ENCODE measurements at places on chromosomes 1 and 21. TPM values are rescaled to one million over a fixed set of nuclear protein-coding genes. Genes with fewer than 3 reads are reported as not detected.

DNA sequence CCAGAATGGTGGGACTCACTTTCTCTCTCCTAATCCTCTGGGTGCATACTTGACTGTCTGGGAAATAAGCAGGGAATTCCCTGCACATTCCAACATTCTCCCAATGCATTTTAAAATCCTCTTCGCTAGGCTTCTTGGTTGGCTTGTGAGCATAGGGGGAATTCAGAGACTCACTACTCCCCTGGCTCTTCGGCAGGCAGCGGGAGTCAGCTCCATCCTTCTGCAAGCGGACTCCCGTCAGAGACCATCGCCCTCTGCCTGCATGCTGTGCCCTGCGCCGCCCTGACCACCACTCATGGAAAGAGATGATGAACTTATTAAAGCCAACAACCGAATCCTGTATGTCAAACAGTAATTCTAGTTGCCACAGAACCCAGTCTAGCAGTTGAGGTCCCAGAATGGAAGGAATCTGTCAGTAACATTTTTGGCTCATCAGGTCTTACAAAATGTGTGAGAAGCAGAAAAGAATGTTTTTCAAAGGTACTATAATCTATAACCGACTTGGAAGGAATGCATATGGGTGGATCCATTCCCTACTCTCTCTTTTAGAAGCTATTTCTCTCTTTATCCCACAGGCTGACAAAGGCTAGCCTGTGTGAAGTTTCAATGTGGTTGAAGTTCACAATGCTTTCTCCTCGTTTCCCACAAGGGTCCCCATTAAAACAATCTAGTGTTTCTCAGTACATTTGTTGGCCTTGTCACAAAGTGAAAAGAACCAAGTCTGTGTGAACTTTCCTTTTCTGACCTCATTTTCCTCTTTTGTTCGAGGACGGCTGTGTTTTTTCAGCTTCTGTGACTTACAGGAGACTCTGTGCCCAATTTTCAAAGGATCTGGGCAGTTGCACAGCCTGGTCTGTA is 119.1 kb upstream of the ADAR start:
- ATAC-seq: no peak

GRCh38 chr1:154862907-154863306 is 7.2 kb downstream of the KCNN3 start:
- ATAC-seq: no peak

GRCh38 chr1:11906870-11907269 is 19.4 kb downstream of the KIAA2013 start:
- no peak for ATAC-seq

DNA sequence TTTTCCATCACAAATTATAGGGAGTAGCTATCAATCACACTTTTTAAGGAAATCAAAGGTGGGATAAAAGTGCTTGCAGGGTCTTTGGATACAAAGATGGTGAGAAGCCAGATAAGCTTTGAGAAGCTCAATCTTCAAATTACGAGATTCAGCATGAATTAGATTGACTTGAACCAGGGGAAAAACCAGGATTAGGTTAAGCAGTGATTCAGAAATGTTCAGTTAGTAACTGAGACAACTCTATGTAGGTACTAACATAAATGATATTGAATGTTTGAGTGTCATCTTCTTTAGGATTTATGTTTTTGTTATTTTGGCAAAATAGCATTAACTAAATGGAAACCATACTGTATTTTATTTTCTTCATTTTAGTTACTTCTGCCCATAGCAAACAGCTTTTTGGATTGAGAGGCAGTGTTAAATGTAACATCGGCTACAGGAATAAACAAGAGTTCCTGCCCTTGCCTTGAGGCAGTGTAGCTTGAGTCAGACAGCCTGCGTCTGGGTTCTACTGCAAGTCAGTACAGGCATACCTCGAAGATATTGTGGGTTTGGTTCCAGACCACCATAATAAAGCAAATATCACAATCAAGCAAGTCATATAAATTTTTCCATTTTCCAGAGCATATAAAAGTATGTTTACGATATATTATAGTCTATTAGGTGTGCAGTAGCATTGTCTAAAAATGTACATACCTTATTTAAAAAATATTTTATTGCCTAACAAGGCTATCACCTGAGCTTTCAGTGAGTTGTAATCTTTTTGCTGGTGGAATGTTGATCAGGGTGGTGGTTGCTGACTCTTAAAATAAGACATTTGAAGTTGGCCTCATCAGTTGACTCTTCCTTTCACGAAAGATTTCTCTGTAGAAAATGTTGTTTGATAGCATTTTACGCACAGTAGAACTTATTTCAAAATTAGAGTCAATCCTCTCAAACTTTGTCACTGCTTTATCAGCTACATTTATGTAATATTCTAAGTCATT is 36.9 kb upstream of the BACH1 start:
- peak; percentile 80 for ATAC-seq

GRCh38 chr1:116322752-116323405 is 50.2 kb upstream of the ATP1A1 start:
- ATAC-seq: no peak

DNA sequence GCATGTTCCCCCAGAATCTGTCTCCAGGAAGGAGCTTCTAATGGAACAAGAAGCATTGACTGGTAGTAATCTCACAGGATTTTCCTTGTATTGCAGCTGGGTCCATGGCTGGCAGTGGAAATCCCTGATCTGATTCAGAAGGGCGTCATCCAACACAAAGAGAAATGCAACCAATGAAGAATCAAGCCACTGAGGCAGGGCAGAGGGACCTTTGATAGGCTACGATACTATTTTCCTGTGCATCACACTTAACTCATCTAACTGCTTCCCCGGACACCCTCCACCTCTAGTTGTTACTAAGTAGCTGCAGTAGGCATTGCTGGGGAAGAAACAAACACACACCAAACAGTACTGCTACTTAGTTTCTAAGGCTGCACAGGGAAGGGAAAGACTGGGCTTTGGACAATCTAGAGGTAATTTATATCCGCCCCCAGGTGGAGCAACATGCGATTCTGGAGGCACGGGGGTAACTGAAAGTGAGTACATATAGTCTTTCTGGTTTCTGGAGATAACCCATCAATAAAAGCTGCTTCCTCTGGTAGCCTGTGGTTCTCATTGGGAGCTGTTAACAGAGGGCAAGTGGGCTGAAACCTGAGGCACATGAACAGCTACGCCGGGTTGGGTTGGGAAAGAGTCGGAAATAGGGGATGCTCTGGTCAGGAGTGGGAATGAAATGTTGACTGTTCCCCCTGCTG is 837 bp upstream of the USP21 start:
- no peak for ATAC-seq

GRCh38 chr1:96710708-96711477 is 10.7 kb upstream of the PTBP2 start:
- peak; percentile 71 for ATAC-seq

DNA sequence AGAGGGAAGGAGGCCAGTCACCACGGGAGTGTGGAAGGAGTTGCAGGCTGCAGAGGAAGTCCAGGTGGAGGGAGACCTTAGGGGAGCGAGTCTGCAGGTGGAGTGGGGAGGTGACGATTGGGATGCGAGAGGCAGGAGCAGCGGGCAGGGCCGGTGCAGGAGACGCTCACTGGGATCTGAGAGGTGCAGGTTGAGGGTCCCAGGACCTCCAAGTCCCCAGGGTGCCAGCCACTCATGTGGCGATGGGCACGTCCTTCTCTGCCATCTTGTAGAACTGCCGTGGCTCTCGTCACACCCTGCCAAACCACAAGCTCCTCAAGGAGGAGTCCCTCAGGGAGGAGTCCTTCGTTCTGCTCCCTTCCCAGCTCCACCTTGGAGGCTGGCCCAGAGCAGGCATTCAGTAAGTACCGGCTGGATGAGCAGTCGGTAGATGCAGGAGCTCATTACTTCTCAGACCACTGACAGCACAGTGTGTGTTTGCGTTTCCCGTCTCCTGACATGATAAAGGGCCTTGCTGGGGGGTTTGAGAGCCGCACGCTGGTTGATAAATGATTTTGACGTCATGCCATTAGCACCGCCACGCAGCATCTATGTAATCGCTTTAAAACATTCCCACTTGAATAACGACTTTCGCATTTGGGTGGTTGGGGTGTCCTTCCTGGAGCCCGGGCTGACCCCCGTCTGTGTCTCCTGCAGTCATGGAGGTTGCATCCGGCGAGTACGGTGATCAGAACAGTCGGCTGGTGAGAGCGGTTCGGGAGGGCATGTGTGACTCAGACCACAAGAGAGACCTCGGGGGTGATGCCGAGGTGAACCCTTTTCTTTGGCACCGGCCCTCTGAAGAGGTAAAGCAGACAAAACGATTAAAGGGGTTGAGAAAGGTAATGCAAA is 27.8 kb downstream of the TFF3 start:
- ATAC-seq: no peak

DNA sequence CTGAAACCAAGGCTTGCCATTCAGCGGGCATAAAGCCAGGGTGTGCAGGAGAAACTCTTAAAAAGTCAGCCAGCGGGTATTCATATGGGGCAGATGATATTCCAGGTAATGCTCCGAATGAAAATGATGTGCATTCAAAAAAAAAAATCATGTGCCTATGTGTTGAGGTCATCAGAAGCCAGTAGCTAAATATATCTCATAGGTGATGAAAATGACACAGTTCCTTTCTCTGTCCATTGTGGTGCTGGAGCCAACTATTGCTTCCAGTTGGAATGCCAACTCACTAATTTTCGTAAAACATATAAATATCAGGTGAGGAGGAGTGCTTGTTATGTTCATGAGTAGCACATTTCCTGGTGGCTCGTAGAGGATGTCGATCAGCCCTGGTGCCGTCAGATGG is 23.2 kb downstream of the AJAP1 start:
- no peak for ATAC-seq

DNA sequence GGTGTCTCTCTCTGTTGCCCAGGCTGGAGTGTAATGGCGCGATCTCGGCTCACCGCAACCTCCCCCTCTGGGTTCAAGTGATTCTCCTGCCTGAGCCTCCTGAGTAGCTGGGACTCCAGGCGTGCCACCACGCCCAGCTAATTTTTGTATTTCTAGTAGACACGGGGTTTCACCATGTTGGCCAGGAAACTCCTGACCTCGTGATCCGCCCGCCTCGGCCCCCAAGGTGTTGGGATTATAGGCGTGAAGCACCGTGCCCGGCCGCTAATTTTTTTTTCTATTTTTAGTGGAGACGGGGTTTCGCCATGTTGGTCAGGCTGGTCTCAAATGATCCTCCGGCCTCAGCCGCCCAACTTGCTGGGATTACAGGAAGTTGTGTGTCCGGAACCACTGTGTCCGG is 597 bp downstream of the HORMAD1 start:
- ATAC-seq: no peak

- ATAC-seq: no peak
These were observed 5.2 kb downstream of the CAPN9 start for GRCh38 chr1:230752407-230752806.

Gene SLC44A3
- 10.1 TPM for total RNA-seq

Gene CYP4A11
- not detected for total RNA-seq

Gene GOLT1A
- not detected for total RNA-seq

Gene RHBDL2
- 16.1 TPM for total RNA-seq

Gene FHAD1
- total RNA-seq: 0.32 TPM
